Upper lobe of left lung (tissue), 6 donors: ENCODE measurements at places on chromosomes 16 and 17.

- no peak for DNase-seq
These were observed 957.6 kb upstream of the SOX9 start for GRCh38 chr17:71163121-71163812.

GRCh38 chr17:1272701-1273100 lies 2.5 kb downstream of the BHLHA9 start:
- no peak for DNase-seq

GRCh38 chr16:12193692-12194091 lies 217.2 kb downstream of the SNX29 start:
- no peak for DNase-seq

GRCh38 chr17:44177640-44178039 lies 7.1 kb downstream of the ASB16 start:
- no peak for DNase-seq
